Stimulated activated CD8-positive, alpha-beta memory T cell treated with anti-CD3 and anti-CD28 coated beads, Interleukin-4, amount 100 ng/mL, for 1 hour (primary cell): ENCODE measurements at places on chromosomes 16 and 17.

- DNase-seq, result no peak
Measured at GRCh38 chr16:30521873-30522641, 4.3 kb downstream of the ZNF768 start.

DNA sequence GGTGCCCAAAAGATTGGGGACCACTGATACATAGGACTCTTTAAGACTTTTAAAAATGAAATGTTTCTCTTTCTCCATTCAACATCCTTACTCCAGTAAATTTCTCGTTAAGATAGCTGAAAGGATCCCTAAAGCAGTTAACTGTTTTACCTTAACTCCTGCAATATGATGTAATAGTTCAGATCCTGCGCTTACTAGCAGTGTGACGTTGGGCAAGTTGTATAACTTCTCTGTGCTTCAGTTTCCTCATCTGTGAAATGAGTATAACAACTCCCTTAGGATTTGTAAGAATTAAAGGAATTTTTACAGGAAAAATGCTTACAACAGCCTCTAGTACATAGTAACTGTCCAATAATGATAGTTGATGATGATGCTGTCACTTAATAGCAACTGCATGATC, 158.9 kb downstream of the TANC2 start:
- no peak for DNase-seq

GRCh38 chr17:36880268-36880905, 56.9 kb upstream of the LHX1 start:
- DNase-seq, result no peak

DNA sequence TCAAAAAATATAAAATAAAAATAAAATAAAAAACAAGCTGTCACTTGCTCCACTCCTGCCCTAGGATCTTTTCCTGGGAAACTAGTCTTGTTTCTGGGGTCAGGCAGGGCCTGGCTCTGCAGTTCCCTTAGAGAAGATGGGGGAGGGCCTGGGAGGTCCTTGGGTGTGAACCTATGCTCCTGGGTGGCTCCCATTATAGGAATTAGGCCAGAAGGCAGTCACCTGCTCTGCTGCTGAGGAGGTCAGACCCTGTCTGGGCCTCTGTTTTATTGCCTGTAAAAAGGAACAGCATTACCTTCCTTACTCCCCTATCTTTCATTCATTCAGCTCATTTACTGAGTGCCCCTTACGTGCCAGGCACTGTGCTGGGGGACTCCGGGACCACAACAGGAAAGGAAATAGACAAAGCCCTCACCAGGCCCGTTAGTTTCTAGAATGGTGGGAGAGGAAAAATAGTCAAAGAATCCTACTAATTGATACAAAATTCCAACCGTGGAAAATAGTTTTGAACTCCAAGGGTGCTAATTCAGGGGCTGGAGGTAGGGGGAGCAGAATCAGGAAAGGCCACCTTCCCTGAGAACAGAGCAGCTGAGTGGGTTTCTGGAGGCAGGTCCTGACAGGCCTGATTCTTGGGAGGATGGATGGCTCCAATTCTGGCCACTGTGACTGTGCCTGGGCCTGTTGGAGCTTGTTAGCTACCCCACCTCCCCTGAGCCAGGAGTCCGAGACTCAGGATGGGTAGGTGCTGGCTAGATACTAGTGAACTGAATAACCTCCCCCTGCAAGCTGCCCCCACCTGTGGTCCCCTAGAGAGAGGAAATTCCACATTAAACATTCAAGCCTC, 1.3 kb upstream of the SLC46A1 start:
- DNase-seq, result no peak

GRCh38 chr17:17849845-17850373, 13.1 kb upstream of the SREBF1 start:
- peak; percentile 19 for DNase-seq

GRCh38 chr16:67177743-67178699, 5.7 kb downstream of the MATCAP1 start:
- DNase-seq, result no peak

DNA sequence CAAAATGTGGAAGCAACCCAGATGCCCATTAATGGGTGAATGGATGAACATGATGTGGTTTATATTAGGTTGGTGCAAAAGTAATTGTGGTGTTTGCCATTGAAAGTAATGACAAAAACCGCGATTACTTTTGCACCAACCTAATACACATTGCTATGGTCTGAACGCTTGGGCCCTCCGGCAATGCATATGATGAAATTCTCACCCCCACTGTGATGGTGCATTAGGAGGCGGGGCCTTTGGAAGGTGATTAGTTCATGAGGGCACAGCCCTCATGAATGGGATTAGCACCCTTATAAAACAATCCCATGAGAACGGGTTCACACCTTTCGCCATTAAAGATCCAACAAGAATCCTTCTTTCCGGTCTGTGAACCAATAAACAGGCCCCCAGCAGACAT, 25.3 kb upstream of the PRM1 start:
- DNase-seq, result no peak

GRCh38 chr16:8880839-8881510, 1.2 kb upstream of the LITAFD start:
- no peak for DNase-seq

GRCh38 chr17:9644910-9645751, at the start of gene USP43:
USP43 (plus strand) TSS chr17:9645517; CDS start chr17:9645633, 116 bp downstream.
- no peak for DNase-seq

DNA sequence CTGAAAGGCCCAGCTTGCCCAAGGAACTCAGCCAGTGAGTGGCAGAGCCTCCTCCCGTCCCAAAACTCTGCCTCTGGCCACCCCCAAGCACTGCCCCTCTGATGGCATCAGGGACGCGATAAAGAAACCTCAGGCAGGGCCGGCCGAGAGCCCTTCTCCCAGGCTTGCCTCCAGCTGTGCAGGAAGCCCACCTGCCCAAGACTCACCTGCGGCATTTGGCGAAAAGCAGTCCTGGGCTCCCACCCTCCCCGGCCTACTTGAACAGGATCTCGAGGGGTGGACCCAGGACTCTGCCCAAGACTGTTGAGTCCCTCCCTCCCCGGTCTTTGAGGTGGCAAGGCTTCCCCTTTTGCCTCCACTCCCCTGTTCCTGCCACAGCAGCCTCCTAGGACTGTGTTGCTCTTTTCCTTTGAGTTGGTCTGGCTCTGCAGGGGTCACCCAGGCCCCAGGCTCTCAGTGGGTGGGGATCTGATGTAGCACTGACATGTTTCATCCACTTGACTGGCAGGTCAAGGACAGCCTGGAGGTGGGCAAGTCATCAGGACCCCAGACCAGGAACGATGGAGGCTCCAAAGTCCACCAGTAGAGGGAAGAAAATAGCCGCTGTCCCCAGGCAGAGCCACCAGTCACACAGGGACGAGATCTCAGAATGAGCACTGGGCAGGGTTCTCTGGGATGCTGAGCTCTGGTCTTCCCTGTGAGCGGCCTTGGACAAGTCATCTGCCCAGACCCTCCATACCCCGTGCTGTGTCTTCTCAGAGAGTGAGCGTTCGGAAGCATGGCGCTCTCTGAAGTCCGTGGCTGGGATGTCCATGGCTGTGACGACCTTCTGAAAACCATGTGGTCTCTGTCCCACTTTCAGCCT, 111.0 kb upstream of the TNRC6C start:
- DNase-seq, result no peak

- DNase-seq, result no peak
Measured at GRCh38 chr17:13338421-13338820, 263.3 kb downstream of the HS3ST3A1 start.

GRCh38 chr17:76492123-76492988, 8.9 kb downstream of the RHBDF2 start:
- DNase-seq, result no peak

- DNase-seq, result no peak
Measured at GRCh38 chr17:50056217-50056960, 479 bp downstream of the ITGA3 start.

DNA sequence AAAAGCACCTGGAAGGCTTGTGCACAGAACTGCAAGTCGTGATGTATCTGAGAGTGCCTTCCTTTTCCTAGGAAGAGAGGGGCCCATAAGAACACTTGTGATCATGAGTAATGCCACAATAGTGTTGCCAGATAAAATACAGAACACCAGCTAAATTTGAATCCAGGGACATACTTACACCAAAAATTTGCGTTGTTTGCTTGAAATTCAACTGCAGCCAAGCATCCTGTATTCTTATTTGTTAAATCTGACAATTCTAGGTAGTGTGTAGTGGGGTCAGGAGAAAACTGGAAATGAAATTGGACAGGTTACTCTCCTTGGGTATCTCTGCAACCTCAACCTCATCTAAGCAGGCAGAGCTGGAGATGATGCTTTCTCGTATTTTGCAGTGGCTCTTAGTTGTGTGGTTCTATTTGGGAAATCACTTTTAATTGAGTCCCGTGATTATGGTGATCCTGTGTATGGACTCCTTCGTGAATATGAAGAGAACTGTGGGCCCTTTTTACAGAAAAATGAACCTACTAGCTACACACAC, 12.0 kb downstream of the SLC35B1 start:
- no peak for DNase-seq

- no peak for DNase-seq
Measured at GRCh38 chr16:23561586-23561985, 4.1 kb downstream of the UBFD1 start.

DNA sequence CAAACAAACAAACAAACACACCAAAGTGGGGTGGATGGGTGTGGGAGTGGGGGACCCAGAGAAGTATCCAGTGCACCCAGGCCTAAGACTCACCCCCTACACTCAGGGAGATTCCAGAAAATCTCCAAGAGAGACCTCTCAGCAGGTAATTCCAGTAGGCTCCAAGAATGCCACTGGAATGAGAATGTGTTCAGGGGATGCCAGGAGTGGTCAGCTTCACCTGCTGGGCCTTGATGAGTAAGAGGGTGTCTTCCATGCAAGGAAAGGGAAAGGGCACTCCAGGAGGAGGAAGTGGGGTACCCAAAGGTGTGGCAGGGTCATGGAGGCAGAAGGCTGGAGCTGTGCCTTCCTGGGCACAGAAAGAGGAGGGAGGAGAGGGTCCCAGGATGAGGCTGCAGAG, 9.9 kb downstream of the CDH1 start:
- DNase-seq, result no peak

GRCh38 chr17:48717367-48718226, 4.7 kb downstream of the PRAC1 start:
- DNase-seq, result no peak

- no peak for DNase-seq
Measured at GRCh38 chr17:64158831-64159590, 29.1 kb upstream of the ERN1 start.

DNA sequence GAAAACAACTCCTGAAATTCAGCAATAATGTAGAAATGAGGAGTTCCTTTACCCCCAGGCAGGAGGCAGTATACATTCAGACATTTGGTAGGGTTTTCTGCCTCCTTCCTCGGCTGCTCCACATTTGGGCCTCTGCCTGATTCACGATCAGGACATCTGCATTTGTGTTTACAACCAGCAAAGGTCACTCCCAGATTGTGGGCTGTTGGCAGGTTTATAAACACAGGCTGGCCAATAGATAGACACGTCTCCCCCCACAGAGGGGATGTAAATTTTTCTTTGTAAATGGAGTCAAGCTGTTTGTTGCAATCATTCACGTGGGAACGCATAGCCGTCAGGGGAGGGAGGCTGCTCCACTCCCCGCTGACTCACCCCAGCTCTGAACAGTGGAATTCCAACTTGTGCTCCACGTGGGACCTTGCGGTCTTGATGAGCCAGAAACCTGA, 252.1 kb upstream of the N4BP1 start:
- no peak for DNase-seq

DNA sequence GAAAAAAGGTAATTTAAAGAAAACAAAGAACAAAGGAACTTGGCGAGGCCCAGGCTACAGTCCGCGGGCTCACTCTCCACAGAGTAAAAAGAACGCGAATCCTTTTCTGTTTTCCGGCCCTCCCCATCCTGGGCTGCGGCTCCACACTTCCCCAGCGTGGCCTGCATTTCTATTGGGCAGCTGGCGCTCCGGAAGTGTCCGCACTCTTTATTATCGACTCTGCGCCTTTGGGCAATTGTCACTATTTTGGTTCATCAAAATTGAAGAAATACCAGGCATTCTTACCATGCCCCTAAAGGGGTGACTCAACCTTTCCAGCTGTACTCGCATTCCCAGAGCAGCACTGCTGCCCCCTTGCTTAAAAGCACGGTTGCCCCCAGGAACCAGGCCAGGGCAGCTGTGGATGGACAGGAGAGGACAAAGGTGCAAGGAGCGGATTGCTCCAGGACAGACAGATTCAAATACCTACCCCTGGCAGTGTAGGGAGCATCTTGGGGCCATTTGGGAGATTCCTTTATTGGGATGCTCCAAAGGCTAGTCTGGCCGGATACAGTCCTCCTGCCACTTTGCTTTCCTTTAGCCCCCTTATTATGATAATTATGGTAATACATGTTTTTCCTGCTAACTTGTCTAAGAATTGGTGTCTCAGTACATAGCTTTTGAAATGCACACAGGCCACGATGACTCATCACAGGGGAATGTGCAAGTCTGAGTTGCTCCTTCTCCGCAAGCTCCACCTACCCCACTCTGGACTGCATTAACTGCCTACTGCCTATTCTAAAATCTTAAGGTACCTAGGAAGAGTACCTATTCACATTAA, 985 bp upstream of the SLFN12 start:
- DNase-seq, result no peak

DNA sequence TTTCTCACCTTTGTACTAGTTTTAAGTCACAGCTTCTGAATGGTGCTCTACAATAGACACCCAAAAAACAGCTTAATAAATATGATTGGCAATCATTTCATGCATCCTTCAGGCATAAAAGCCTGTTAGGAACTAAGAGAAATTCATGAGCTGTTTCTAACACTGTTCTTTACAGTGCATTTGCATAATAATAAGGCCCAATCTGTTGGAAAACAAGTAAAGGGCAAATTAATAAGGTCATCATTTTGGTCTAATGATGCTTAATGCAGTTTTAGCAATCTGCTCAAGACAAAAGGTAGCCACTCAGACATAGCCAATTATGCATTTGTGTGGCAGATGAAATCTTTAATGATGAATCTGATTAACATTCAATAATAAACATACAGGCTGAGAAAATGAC, 55.5 kb upstream of the NACA2 start:
- no peak for DNase-seq

- no peak for DNase-seq
Measured at GRCh38 chr17:33086041-33086440, 94.4 kb downstream of the SPACA3 start.
